Dermis microvascular lymphatic vessel endothelial cell (primary cell): ENCODE measurements at places on chromosomes 1 and 21.

DNA sequence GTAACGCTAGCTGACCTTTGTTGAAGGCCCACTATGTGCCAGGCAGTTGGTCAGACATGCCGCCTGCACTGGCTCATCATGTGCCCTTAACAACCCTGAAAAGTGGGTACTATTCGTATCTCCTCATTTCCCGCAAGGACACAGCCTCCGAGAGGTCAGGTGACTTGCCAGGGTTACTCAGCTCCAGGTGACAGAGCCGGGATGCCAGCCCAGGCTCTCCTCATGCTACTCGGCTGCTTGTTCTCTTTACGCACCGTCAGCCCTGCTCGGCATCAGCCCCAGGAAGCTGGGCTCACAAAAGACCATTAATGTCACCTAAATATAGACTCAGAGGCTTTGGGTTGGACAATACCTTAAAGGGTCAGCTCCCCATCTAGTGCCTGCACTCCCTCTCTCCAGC, 29.0 kb downstream of the GRHL3 start:
- no peak for DNase-seq

DNA sequence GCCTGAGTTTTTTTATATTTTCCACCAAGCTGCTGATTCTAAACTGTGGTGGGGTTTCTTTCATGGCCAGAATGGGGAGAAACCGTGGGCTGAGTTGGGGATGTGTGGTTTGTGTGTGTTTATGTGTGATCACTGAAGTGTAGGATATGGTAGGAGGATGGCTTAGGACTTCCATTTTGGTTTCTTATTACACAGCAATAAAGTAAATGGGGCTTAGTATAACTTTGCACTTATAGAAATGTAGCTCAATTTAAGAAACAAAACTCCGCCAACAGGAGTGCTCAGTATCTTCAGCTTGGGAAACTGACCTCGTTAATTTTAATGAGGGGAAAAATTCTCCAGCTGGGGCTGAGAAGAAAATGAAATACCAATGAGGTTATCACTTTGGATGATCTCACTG, 77.8 kb downstream of the PBX1 start:
- DNase-seq, result no peak

- no peak for DNase-seq
These were observed 2.7 kb downstream of the CAPN2 start for GRCh38 chr1:223714849-223715603.

GRCh38 chr1:221449801-221450470, 292.0 kb downstream of the DUSP10 start:
- no peak for DNase-seq

- DNase-seq, result no peak
These were observed 4.5 kb upstream of the MRPL20 start for GRCh38 chr1:1411626-1412025.

- no peak for DNase-seq
These were observed 106.4 kb downstream of the TGFBR3 start for GRCh38 chr1:91779548-91780021.

- no peak for DNase-seq
These were observed 17.8 kb upstream of the OVAAL start for GRCh38 chr1:180540697-180541594.
